Central memory CD8-positive, alpha-beta T cell (primary cell): ENCODE measurements at places on chromosomes 2 and 18.

GRCh38 chr18:25329783-25330182 lies 22.2 kb downstream of the ZNF521 start:
- DNase-seq: no peak

GRCh38 chr18:68033466-68033865 lies 516.9 kb upstream of the DSEL start:
- no peak for DNase-seq

- no peak for DNase-seq
These were observed 259.8 kb upstream of the SALL3 start for GRCh38 chr18:78719821-78720220.

GRCh38 chr2:229835596-229836283 lies 86.1 kb downstream of the TRIP12 start:
- DNase-seq: no peak

GRCh38 chr2:133477616-133477990 lies 90.7 kb downstream of the NCKAP5 start:
- DNase-seq: no peak

- DNase-seq: no peak
These were observed 60.8 kb upstream of the GLS start for GRCh38 chr2:190819840-190820301.

- DNase-seq: no peak
These were observed 71.0 kb upstream of the CYRIA start for GRCh38 chr2:16736633-16737032.

DNA sequence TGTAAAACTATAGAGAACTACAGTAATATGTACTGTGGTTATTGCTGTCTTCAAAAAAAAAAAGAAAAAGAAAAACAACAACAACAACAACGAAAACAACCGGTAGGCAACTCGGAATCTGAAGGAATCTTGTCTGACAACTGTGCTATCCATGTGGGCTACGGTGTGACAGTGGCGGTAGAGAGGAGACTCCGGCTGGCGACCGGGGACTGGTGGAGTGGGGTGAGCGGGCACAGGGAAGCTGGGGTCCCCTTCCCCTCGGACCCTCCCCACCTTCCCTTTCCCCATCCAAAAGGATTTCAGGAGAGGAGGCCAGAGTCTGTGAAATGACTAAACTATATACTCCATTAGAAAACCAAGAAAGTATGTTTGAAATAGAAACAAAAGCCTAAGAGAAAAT lies 22.9 kb downstream of the IGFBP5 start:
- no peak for DNase-seq

DNA sequence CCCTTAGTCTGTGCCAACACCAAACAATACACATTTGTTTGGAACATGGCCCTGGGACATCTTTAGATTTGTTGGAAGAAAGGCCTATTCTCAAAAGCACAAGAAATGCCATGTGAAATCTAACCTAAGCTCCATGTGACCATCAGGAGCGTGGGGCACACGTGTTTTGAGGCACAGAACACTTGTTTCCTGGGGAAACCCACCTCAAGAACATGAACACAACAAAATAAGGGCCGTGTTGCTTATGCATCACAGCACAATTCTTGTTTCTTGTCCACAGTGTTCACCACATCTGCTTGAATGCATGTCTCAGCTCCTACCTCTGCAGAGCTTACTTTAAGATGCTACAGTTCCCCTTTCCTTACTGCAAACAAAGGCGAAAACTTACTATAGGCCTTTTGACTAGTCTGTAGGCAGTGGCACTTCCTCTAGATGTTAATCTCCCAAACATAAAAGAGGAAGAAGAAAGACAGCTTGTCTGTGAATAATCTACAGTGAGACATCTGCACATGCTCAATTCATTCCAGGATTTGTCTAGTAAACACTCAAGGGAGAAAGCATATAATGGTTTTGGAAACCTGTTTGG lies 165.0 kb downstream of the ANKRD44 start:
- DNase-seq: no peak

GRCh38 chr2:241616168-241617125 lies 20.5 kb downstream of the THAP4 start:
- no peak for DNase-seq

DNA sequence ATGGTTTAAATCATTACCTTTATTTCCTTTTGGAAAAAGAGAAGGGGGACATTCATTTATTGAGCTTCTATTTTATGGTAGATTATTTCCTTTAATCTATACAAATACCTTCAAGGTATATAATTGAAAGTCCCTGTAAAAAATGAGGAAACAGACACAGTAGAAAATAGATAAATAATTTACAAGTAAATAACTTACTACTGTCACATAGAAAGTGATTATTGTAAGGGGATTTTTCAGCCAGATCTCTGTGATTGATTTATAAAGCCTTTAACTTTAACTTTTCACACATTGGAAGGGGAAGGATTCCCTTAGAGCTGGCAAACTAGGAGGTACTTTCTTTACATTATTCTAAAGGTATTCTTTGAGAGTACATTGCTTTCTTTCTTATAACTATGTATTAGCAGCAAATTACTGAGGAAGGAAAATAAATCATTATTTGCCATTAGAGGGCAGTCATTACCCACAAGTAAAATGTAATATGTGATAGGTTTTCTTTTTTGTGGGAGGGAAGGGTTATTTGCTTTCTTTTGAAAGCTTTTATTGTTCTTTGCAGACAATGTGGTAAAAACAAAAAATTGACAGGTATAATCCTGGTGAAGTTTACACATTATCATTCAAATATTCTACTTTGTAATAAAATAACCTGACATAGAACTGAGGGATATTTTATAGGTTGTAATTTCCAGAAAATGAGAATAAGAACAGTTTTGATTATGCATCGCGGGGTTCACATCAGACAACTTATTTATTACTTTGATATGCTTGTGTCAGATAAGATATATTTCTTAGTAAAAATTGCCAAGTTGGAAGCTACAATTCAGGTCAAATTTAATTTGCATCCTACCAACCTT lies 24.8 kb upstream of the RPE start:
- no peak for DNase-seq

- no peak for DNase-seq
These were observed 46.3 kb downstream of the DYSF start for GRCh38 chr2:71499691-71500090.

- DNase-seq: no peak
These were observed 324.4 kb downstream of the TSN start for GRCh38 chr2:122079844-122080243.

DNA sequence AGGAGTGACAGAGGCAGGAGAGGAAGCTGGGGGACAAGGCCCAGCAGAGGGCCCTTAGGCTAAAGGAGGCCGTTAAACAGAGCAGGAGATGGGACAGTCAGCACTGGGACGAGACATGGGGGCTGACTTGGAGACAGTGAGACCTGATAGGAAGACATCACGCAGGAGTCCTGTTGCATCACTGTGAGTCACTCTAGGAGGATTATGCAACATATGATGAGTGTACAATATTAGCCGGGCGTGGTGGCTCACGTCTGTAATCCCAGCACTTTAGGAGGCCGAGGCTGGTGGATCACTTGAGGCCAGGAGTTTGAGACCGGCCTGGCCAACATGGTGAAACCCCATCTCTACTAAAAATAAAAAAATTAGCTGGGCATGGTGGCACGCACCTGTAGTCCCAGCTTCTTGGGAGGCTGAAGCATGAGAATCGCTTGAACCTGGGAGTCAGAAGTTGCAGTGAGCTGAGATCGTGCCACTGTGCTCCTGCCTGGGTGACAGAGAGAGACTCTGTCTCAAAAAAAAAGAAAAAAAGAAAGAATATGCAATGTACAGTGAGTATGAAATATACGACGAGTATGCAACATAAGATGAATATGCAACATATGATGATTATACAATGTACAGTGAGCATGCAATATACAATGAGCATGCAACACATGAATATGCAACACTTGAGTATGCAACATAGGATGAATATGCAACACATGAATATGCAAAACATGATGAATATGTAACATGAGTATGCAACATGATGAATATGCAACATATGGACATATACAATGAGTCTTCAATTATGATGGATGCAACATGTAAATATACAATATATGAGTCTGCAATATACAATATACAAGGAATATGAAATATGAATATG lies 83.3 kb upstream of the ID2 start:
- no peak for DNase-seq

- DNase-seq: no peak
These were observed 59.4 kb downstream of the OSR1 start for GRCh38 chr2:19299032-19299431.

DNA sequence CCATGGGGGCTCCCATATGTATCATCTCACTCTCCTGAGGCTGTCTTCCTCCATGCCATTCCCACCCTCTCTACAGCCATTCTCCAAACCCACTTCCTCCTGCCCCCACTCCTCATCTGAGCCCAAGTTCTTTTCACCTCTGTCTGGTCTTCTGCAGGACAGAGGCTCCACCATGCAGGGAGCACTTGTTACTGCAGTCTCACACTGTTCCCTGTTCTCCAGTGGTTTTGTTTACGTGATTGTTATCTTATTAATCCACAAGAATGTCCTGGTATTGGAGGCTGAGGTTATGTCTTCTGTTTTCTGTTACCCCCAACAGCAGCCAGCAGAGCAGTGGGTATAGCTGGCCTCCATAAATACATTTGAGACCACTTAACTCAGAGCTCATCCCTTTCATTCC lies 51.4 kb downstream of the PAX8 start:
- DNase-seq: no peak

DNA sequence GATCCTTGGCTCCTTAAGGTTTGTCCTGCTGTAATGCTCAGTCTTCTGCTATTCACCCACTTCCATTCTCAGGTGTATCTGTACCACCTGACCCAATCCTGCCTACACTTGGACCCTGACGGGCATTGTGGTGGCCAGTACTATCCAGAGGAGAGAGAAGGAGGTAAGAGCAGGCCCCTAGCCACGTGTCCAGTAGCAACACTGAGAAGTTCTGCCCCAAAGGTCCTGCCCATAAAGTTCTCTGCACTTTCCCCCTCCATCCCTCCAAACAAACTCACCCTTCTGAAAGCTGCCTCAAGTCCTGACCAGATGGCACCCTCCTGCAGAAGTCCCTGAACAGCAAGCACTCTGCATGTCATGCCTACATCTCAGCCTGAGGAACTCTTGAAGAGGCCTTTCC lies 18.3 kb downstream of the TTC32 start:
- DNase-seq: no peak

DNA sequence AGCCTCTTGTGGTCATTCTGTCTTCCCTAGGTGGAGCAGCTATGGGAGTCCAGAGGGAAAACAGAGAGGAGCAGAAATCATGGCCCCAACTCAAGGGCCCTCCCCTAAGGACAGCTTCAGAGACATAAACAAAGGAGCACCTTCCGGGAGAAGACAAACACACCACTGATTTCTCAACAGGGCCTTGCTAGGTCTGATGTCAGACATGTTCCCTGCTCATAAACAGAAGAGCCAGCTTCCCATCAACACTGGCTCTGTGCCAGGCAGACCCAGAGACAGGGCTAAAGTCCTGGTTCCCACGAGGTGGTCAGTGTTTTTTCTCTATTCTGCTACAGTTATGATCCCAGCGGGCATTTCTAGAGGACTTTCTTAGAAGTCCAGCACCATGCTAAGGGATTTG lies 19.3 kb downstream of the CXCR2 start:
- no peak for DNase-seq

DNA sequence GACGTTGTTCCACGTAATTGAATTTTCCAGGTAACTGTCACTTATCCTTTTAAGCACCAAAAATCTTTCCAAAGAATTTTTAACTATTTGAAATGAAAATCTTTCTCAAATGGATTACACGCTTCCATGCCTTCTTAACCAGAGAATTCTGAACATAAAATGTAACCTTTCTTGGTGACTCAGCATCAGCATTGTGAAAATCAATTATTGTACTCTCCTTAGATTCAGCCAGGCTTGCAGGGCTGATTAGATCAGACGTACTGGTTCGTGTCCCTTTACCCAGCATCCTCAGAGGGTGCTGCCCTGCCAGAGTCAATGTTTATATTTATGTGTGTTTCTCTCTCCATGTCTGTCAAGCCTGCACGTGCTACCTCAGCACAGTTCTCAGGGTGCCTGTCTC lies 623.9 kb downstream of the CNTNAP5 start:
- DNase-seq: no peak

GRCh38 chr2:164760179-164760578 lies 81.4 kb downstream of the COBLL1 start:
- DNase-seq: no peak

GRCh38 chr2:59575191-59575590 lies 978.3 kb downstream of the BCL11A start:
- no peak for DNase-seq
